ENCODE measurements at places on chromosomes 6 and 20. TPM values are rescaled to one million over a fixed set of nuclear protein-coding genes. Genes with fewer than 3 reads are reported as not detected.

Gene TRERF1
- 0.06 TPM for total RNA-seq

Gene HFE
- 2.6 TPM for total RNA-seq

Gene ADGB
- not detected for total RNA-seq

Gene CLPSL1
- not detected for total RNA-seq

Gene EYS
- not detected for total RNA-seq

Gene GINS1
- 14.9 TPM for total RNA-seq

Gene TRIM40
- total RNA-seq, result not detected

Gene ACSS1
- total RNA-seq, result 24.8 TPM

Gene GHRH
- total RNA-seq, result not detected

Gene CD109
- total RNA-seq, result 28.7 TPM

Data from bladder microvascular endothelial cell (primary cell).